Activated CD8-positive, alpha-beta memory T cell treated with anti-CD3 and anti-CD28 coated beads for 1 hour (primary cell): ENCODE measurements at places on chromosomes 3 and 15.

DNA sequence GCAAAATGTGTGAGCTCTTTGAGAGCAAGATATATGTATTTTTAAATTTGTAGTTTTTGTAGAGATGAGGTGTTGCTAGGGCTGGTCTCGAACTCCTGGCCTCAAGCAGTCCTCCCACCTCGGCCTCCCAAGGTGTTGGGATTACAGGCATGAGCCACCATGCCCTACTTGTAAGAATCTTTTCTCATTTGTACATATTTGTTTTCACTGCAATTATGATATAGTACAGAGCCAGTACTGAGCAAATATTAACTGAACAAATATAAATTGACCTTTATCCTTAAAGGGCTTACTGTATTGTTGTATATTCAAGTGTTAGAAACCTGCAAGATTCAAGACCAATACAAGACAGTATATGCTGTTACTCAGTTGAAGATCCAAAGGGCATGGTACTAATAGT lies 53.4 kb downstream of the GTF2E1 start:
- no peak for DNase-seq

GRCh38 chr3:153247331-153248330 lies 85.6 kb downstream of the RAP2B start:
- DNase-seq, result no peak

DNA sequence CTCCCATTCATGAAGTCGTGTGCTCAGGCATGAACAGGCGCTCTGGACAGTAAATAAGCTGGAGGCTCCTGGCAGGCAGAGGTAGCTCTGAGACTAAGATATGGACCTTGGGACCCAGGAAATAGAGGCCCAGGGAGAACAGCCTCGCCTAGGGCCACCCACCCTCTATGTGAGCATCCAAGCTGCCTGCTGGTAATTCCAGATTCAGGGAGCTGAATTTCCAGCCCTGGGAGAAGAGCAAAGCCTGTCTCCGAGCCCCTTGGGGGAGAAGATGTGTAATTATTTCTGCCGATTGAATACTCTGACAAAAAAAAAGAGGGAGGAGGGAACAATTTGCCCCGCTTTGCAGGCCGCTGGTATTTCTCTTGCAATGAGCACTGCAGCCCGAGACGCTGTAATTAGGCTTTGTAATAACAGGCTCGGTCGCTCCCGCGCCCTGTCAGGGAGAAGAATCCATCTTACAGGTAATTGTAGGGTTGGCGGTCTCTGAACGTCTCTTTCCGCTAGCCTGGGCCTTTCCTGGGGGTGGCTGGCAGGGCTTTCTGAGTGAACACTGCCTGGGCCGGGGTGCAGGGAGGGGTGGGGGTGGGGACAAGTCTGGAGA lies 131.5 kb downstream of the WNT7A start:
- no peak for DNase-seq

DNA sequence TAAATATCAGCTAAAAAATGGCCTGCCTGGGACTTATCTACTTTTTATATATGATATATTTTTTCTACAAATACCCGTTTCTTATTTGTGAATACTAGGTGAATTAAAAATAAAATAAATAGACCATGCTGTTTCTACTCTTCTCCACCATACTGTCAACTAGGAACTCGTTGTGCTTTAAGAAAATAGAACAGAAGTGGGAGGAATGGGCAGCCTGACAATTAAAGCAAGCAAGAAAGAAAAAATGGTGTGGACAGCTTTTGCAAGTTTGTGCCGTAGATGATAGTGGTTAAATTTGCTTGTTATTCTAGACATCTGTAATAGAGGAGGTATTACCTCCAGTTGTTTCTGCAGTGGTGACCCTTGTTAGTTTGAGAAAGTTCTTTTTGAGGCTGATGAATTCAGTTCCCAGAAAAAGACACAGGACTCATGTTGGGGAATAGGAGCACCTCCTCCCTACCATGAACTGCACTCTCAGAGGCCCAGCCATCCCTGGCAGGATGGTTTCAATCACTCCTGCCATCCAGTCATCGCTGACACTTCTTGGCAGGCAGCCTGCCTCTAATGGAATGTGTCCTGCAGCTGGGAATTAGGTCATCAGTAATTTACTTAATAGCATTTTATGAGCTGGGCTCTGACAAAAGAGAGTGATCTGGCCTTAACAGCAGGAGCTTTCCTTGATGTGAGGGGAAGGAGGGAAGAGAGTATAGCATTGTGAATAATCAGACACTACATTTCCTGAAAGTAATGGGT lies 105.0 kb upstream of the GAP43 start:
- no peak for DNase-seq

DNA sequence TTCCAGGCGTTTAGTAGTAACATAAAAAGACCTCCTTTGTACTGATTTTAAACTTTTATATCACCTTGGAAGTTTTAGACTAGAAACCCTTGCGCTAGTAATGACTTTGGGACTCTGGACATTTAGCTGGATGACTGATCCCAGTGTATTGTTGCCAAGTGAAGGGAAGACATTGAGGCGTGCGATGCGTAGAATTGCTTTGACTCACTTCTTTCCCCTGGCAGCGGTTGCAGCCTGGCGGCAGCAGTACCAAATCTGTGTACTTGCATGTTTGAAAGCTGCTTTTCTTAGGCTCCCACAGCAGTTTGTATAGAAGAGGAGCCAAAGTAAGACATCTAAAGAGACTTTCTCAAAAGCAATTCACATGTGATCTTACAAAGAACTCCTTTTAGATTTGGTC lies 151.6 kb downstream of the BBX start:
- no peak for DNase-seq

DNA sequence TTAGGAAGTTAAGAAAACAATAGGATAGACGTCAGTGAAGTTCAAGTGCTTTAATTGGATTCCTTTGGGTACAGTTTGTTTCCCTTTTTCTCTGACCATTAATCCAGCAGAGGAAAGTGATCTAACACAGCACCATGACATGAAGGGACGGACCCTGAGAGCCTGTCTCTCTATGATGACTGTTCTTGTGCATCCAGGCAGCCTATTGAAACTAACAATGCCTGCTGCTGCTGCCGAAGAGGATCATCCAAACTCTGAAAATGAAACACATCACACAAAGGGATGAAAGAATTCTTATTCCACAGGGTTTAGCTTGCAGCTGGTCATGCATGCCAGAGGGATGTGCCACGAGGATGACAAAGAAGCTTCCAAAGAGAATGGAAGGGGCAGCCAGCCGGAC lies 75.5 kb downstream of the ZBTB20 start:
- DNase-seq, result no peak

- no peak for DNase-seq
Observed at GRCh38 chr15:50411870-50412269, 12.3 kb upstream of the USP8 start.
